ENCODE measurements at places on chromosomes 5 and 9.
A peak's percentile ranks its signal among the peaks of the same experiment; 100 is the strongest.

DNA sequence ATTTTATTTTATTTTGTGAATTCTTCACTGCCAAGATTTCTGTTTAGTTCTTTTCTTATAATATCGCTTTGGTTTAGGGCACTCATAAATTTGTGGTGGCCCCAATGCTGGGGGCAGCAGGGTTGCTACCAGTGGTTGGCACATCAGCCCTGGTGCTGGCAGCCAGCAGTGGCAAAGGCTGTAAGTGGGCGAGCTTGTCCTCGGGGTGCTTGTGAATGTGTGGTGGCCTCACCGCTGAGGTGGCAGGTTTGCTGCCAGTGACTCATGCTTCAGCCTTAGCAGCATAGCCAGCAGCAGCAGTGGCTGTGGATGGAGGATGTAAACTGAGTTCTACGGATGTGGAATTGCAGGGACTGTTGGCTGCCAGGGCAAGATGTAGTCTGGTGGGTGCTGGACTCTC lies 262.9 kb upstream of the DMAC1 start:
- DNase-seq = no peak

DNA sequence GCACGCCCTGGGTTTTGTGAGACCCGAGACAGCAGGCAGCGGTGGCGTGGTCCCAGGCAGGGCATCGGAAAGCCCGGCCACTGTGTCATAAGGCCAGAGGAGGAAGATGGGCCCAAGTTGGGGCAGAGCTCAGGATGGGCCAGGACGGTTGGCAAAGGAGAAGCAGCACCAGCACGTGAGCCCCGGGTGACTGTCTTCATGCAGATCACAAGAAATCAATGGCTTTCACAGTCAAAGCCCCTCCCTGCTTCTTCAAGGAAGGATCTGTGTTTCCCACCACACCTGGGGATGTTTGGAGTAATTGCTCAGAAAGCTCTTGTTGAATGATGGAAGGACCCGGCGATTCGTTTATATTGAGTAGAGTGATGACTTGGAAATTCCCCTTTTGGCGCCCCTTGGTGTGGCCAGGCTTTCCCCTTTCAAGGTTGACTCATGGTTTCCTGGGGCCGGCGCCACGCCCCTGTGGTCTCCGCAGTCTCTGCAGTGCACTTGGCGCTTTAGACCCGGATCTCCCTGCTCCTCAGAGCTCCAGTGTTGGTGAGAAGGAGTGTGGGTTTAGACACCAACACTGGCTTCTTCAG lies 52.1 kb downstream of the IL31RA start:
- DNase-seq = no peak

DNA sequence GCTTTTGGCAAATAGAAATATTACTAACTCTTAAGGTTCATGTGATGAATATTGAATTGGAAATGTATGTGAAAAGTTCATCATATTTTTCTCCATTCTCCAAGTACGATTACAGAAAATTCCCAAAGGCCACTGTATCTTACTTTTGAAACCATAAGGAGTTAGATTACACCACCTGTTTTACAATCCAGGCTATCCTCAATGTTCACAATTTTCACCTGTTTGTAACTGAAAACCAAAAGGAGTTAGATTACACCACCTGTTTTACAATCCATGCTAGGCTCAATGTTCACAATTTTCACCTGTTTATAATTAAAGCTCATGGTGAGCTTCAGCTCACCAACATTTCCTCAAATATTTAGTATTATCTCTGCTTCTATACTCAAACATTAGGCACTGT lies 188.0 kb downstream of the HCN1 start:
- no peak for DNase-seq

DNA sequence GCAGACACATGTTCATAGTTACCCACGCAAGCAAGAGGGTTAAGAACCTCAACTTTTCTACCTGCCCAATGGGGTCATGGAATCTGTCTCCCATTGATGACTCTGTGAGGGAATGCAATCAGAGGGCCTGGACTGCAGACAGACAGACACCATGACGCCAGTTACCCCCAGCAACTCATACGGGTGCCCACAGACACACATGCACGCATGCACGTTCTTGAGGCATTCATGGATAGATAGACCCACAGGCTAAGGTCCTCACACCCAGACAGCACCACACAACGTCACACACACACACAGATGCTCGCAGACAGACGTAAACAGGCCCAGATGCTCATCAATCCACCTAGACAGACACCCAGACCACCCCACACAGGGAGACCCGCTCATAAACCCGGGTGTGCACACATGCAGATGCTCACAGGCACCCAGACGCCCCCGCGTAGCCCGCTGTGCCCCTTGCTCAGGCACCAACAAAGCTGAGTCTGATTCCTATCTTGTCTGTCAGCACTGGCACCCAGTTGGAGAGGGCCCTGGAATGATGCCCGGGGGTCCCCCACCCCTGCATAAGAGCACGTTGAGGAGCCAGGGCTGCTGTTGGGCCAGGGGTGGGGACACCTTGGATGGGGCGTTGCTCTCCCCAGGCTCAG lies 23.6 kb downstream of the LHX2 start:
- no peak for DNase-seq

DNA sequence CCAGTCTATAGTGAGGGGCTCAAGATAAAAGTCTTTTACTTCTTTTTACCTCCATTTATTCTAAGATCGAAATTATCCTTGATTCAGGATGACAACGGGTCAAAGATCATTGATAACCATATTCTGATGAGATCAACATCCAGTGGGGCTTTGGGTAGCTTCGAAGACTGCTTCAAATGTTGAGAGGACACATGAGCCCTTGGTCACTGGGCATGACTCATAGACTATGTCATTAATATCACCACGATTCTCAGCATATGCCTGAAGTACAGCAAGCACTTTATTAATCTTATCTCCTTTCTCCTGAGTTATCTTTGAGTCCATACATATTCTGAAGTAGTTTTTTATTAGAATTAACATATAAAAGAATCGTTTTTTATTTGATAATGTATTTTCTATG lies 117.1 kb upstream of the DAB2 start:
- DNase-seq = no peak

DNA sequence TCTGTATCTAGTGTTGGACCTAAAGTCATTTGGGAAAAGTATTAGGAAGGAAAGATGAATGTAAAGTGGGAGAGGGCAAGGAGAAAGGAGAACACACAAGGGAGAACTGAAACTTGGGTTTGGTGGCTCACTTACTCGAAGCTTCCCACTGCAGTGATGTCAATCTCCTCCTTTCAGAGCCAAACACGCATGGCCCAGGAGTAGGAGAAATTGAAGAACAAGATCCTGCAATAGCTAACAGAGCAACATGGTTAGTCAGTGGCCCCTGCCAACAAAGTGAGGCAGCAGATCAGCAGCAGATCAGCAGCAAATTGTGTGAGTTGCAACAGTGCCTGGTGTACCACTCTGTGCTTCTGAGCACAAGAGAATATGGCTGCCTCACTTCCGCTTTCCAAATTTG lies 366.4 kb downstream of the PSAT1 start:
- DNase-seq = no peak

DNA sequence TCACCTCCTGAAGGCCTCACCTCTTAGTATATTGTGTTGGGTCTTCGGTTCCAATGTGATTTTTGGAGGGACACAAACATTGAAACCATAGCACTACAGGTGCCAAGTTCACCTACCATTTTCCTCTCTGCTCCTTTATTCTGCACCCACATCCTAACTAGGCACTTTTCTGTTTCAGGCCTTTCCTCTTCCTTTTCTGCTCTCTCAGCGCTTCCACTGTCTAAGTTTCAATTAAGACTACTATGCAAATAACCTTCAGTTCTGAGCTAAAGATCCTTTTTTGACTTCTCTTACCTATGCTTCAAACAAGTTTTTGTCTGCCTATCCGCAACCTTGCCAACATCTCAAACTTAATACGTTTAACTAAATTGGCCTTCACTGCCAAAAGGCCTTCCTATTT lies 25.4 kb upstream of the ZFYVE16 start:
- DNase-seq = no peak

DNA sequence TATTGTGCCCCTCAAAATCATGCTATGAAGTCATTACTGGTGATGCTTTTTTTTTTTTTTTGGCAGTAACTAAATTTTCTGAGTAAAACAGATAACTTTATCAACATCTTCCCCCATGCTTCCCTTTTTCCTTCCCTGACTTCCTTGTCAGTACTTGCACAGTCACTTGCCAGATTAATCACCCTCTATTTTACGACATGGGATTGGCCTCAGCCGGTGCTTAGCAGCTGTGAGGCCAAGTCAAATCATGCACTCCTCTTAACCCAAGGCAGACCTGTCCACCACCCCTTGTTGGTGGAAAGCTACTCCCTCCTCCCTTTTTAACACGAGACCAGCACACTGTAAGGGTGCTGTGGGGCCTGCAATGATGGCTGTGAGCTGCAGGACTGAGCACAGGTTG lies 118.0 kb upstream of the OTULINL start:
- DNase-seq = peak; percentile 35

GRCh38 chr5:136482206-136482605 lies 116.9 kb upstream of the TRPC7 start:
- no peak for DNase-seq

Measured in left colon (tissue), 2 donors.